Right kidney (tissue), 9 donors: ENCODE measurements at places on chromosomes 11 and 22.

DNA sequence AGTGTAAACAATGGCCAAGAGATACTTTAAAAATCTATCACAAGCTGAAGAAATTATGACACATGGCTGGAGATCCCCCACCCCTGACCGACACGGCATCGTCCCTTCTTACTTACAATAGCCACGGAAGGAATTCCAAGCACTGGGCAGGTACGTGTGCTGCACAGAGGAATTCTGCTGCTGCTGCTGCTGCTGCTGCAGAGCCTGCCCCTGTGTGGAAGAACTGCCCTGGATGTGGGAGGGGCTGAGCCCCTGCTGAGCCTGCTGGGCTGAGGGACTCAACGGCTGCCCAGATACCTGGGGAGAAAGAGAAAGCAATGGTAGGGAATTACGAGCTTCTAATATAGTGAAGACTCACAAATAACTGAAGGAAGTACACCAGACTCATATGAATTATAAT lies 15.0 kb upstream of the NFRKB start:
- DNase-seq = no peak

DNA sequence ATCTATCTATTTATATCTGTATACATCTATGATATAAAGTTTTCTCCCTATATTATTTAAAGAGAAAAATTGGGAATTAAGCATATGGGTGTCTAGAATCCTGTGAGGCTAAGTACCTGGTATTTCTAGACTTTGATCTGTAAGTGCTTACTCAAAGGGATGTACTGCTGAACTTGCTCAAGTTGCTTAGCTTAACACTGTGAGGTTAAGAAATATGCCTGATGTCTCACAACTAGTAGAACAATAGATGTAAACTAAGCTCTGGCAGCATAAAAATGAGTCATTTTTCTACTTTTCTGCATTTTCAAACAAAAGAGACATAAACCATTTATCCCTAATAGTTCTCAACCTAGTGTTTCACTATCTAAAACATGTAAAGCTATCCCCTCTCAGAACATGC lies 744.4 kb upstream of the ANO3 start:
- no peak for DNase-seq

GRCh38 chr11:70597751-70598625 lies 199.7 kb downstream of the CTTN start:
- no peak for DNase-seq

DNA sequence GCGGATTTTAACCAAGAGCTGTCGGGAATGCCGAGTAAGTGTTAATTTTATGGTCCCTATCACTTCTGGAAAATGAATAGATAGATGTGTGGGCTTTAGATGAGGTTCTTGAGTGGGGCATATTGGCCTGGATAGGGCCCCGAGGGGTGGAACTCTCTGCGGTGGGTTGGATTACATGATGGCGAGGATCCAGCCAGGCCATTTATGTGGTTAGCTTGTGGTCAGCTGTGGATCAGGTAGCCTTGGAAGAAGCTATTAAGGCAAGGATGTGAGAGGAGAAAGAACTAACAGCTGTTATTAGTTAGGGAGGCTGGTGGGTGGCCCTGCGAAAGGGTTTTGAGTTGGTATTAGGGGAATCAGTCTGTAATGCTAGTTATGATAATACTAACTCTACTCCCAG lies 268.4 kb downstream of the NELL1 start:
- DNase-seq = no peak

GRCh38 chr11:110984147-110984546 lies 261.4 kb upstream of the POU2AF2 start:
- DNase-seq = no peak

DNA sequence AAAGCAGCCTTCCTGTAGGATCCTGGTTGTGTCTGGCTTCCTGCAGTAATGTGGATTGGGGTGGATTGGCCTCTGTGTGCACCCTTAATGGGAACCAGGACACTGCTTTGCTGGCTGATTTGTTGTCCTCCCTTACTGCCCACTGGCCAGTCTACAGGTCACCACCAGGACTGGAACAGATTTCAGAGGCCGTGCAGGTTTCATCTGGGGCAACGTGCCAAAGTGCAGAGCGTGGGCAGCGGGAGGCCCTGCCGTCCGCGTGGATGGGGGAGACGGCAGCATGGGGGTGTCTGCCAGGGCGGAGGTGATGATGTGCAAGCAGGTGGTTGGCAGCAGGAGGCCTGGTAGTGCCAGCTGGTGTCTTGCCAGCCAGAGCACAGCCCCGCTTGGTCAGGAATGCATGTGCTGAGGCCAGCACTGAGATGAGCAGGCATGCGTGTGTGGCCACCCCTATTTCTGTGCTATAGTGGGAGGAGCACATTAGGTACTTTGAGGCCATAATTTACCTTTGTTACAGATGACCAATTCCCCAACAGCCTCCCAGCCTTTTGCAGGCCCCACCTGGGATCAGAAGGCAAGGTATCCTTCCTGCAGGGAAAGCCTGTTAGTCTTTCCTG lies 24.3 kb downstream of the BCR start:
- peak; percentile 46 for DNase-seq

DNA sequence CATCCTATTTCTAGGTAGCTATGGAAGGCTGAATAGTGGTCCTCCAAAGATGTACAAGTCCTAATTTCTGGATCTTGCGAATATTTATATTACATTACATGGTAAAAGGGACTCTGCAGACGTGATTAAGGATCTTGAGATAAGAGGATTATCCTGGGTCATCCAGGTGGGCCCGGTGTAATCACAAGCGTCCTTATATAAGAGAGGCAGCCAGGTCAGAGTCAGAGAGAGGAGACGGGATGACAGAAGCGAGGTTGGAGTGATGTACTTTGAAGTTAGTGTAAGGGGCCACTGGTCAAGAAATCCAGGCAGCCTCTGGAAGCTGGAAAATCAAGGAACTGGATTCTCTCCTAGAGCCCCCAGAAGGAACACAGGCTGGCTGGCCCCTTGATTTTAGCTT lies 70.1 kb upstream of the MYOD1 start:
- DNase-seq = no peak

- no peak for DNase-seq
Observed at GRCh38 chr11:73277467-73277866, 5.3 kb downstream of the P2RY6 start.

- no peak for DNase-seq
Observed at GRCh38 chr11:66470015-66470414, 3.3 kb downstream of the PELI3 start.
